ENCODE measurements at places on chromosomes 5 and 9. TPM values are rescaled to one million over a fixed set of nuclear protein-coding genes. Genes with fewer than 3 reads are reported as not detected.

GRCh38 chr9:107614765-107615164 lies 125.2 kb upstream of the KLF4 start:
- no peak for DNase-seq

DNA sequence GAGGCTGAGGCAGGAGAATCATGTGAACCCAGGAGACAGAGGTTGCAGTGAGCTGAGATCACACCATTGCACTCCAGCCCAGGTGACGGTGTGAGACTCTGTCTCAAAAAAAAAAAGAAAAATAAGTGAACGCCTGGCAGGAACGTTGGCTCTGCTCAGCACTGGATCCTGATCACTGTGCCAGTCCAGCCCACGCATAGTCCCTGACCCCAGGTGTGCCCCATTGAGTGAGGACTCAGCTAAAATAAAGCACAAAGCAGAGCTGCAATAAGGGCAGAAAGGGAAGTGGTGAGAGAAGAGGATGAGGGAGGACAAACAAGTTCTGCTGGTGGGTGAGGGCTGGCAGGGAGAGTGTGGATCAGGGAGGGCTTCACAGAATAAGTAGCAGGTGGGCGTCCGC lies 4.3 kb downstream of the GRHPR start:
- no peak for DNase-seq

DNA sequence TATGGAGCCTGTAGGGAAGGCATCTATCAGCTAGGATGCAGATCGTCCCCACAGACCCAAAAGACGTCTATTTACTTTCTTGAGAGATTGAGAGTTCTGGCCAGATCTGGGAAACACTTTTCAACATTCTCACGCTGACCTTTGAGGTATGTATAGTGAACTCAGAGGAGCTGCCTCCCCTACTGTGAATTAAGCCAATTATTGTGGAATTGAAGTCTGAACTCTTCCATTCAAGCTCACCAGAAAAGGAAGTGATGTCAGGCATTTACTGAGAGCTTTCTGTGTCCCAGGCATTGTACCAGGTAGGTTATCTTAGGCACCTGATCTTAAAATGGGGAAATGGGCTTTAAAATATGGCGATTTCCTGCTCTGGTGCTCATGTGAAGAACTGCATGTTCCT lies 136.5 kb downstream of the SV2C start:
- DNase-seq, result no peak

- no peak for DNase-seq
These were observed 62.0 kb downstream of the DROSHA start for GRCh38 chr5:31469886-31470285.

- no peak for DNase-seq
These were observed 141.3 kb upstream of the ZNF618 start for GRCh38 chr9:113734826-113735225.

GRCh38 chr5:174920906-174921550 lies 196.6 kb downstream of the MSX2 start:
- no peak for DNase-seq

GRCh38 chr5:110054240-110054639 lies 364.5 kb downstream of the MAN2A1 start:
- DNase-seq, result peak; percentile 91

GRCh38 chr9:134219646-134220060 lies 55.3 kb upstream of the RNU6ATAC start:
- DNase-seq, result no peak

GRCh38 chr5:5398071-5398470 lies 24.4 kb upstream of the ICE1 start:
- no peak for DNase-seq

GRCh38 chr9:72440378-72440777 lies 75.4 kb upstream of the ZFAND5 start:
- DNase-seq, result no peak

The ROR2 gene
- total RNA-seq, result not detected

The FAM81B gene
- total RNA-seq, result not detected

The DMRT3 gene
- not detected for total RNA-seq

The PRDM9 gene
- total RNA-seq, result not detected

The TLX3 gene
- total RNA-seq, result not detected

The ANKRD18A gene
- 8.1 TPM for total RNA-seq

The HAPLN1 gene
- not detected for total RNA-seq
